ENCODE measurements at places on chromosomes 13 and 19. TPM values are rescaled to one million over a fixed set of nuclear protein-coding genes. Genes with fewer than 3 reads are reported as not detected.

GRCh38 chr13:39306639-39307589 is 268.7 kb downstream of the NHLRC3 start:
- DNase-seq: no peak

The SLC10A2 gene
- not detected for total RNA-seq

The CLDN10 gene
- not detected for total RNA-seq

DNA sequence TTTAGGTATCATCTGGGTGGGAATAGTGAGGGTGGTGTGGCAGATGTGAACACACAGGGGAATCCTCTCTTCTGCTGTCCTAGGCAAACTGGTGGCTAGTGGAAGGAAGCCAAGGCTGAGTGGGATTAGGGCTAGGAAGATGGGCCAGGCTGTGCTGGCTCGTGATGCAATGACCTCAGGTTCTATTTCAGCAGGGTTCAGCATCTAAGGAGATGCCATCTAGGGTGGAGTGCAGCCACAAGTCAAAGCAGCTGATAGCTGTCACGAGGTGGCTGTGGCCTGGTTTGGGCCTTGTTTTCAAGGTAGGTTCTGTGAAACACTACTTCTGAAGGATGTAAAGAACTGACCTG is 21.6 kb downstream of the ARL11 start:
- no peak for DNase-seq

- DNase-seq: peak; percentile 70
These were observed 13.5 kb downstream of the FPR3 start for GRCh38 chr19:51808333-51808986.

Measured in GM23248 (cell line).